ENCODE measurements at places on chromosomes 13 and 19.
A peak's percentile ranks its signal among the peaks of the same experiment; 100 is the strongest.

DNA sequence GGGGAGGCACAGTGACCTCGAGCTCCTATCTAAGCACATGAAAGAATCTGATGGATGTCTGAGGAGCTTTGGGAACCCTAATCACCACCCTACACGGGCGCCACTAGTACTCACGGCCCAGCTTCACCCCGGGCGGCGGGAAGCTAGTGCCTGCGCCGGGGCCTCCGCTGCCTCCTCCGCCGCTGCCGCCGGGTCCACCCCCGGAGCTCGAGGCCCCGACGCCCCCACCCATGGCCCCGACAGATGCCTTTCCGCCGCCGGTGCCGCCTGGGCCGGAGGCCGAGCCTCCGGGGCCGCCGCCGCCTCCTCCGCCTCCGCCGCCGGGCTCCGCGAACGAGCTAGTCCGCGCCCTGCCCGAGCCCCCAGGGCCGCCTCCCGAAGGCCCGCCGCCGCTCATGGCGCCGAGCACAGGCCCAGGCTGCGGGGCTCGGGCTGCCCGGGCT, 312 bp downstream of the GSK3A start:
- peak; percentile 49 for DNase-seq

DNA sequence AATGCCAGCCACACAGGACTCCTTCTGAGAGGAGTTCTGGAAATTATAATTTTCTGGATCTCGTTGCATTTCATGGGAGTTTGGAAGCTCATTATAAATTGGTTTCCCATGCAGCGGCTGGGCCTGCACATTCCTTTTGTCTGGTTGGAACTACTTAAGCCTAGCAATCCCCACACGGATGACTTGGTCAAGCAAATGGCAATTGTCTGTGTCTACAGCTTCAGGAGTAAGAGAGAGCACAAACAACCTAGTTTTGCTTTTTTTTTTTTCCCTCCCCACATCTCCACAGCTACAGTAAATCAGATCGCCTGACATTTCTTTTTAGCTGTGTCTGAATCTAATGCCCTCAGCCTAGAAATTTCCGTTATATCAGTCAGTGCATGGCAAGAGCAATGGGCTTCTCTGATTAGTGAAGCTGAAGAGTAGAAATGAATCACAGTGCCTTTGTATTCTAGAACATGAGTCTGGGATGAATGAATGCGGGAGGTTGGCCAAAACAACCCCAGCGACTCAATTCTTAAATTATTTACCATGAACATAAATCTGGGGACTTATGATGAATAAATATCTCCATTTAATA, 15.1 kb downstream of the PCDH8 start:
- DNase-seq, result no peak

GRCh38 chr19:7280940-7281666, 13.1 kb downstream of the INSR start:
- DNase-seq, result no peak

DNA sequence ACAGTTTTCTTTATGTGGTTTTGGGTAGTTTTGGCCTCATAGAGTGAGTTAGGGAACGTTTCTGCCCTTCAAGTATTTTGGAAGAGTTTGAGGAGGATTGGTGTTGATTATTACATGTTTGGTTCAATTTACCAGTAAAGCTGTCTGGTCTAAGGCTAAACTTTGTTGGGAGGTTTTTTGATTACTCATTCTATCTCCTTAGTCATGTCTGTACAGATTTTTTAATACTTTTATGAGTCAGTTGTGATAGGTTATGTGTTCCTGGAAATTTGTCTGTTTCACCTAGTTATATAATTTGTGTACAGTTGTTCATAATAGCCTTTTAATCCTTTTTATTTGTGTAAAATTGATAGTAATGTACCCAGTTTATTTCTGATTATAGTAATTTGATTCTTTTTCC, 20.4 kb downstream of the RNF17 start:
- no peak for DNase-seq

DNA sequence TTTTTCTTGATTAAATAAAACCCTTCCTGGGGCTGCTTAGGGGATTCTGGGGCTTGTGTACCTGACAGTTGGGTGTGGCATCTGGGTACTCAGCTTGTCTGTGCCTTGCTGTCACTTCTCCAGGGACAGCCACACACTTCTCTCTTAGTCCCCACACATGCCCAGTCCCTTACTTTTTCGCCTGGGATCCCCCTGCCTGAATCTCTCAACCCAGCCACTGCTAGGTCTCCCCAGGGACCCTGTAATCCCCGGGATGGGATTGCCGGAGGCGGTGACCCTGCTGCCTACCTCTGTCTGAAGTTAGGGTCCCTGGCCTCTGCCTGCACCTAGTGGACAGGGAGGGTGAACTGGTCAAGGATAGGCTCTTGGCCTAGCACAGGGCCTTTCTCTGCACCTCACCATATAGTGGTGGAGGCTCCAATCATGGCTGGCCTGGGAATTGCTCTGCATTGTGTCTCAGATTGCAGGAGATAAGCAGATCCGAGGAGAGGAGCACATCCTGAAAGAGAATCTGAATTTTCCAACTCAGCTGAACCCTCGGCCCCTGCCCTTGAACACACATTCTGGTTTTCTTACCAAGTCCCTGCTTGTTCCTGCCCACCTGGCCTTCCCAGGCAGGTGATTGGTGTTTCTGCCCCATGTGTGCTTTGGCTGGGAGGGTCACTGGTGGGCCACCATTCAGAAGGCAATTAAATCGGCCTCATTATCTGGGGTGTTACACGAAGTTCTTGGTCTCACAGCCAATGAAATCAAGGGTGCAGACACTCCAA, 8.7 kb upstream of the ZNF492 start:
- no peak for DNase-seq

DNA sequence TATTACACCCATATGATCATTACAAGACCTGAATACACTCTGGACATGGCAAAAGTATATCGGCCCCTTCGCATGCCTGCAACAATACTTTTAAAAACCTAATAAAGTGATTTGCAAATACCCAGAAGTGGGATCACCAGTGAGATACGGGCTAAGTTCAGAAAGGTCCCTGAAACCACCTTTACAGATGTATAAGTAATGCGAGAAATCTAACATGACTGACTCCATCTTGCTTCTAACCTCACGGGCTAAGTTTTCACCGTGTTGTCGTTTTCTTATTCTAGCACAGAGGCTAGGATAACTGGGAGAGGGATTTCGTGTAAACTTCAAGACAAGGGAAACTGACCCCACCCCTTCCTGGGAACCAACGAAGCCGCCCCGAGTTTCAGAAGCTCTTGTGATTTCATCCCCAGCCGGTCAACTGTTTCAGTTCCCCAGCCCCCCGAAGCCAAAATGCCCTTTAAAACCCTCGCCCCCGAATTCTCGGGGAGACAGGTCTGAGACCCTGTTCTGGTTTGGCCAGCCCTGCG, 703 bp downstream of the NEK3 start:
- no peak for DNase-seq

- DNase-seq, result no peak
Observed at GRCh38 chr13:101451641-101452040, 834 bp upstream of the ITGBL1 start.

DNA sequence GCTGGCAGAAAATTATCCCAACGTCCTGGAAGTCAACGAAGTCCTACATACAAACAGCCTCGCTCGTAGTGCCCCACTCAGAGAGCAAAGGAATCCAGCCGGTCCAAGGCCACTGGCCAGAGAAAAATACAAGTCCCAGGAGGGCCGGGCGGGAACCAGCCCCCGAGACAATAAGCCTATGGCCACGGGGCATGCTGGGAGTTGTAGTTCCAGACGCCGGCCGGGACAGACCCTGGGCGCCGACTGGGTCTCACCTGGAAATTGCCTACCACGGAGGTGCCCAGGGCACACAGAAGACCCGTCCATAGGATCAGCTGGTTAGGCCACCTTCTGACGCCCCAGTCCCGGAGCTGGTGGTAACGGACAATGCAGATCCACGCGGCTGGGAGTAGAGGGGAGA, 5.4 kb downstream of the TMEM150B start:
- no peak for DNase-seq

- DNase-seq, result no peak
Observed at GRCh38 chr13:66225072-66225471, 1005.1 kb downstream of the PCDH9 start.

- no peak for DNase-seq
Observed at GRCh38 chr19:41784312-41784711, 12.1 kb upstream of the CEACAM3 start.

DNA sequence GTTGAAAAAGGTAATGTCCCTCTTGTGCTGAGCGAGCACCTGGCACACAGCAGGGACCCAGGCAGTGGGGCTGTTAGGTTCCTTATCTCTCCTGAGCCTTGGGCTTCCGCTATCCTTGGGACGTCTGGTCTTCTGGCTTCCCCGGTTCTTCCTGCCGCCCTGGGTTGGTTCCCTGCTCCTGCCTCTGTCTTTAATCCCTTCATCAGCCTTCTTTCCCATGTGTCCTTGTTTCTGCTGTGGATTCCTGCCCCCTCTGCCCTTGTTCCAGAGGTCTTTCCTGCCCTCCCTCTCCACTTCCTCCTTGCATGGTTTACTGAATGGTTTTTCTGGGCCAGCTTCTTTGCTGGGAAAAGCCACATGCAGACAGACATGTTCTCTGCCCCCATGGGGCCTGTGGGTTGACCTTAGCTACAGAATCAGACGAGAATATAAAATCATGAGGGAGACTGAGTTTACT, 2.6 kb downstream of the EPN1 start:
- no peak for DNase-seq

Measured in stimulated activated CD4-positive, alpha-beta T cell treated with anti-CD3 and anti-CD28 coated beads, Interleukin-2, amount 100 ng/mL, for 24 hours (primary cell).